ENCODE measurements at places on chromosomes 5 and 9.

DNA sequence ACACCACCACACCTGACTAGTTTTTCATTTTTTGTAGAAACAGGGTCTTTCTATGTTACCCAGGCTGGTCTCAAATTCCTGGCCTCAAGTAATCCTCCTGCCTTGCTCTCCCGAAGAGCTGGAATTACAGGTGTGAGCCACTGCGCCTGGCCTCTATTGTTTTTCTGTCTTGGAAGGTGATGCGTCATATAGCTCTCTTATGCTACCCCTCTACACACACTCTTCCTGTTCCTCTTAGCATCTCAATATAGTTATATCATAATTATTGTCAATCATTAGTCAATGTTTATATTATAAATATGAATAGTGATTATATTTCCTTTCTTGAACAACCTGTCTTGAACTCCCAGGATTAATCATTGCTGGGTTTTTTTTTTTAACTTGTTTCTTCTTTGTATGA lies 7.3 kb downstream of the PKD2L2 start:
- no peak for DNase-seq

DNA sequence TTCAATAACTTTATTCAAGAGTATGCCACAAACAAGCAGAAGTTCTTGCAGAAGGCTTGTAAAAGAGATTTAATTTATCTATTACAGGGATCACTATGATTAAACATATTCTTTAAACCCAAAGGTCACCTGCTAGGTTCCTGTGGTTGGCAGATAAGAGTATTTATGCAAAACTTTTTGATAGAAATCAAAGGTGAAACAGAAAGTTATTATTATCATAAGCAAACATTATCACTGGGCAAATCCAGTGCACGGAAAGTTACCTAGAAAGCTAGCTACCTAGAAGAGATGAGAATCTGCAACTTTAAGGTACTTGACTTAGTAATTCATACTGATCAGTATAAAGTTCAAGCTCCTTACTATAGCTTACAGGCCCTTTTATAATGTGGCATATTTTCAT lies 3.2 kb downstream of the STARD4 start:
- DNase-seq = no peak

- DNase-seq = peak; percentile 53
Observed at GRCh38 chr9:125700791-125701190, 6.2 kb downstream of the MAPKAP1 start.

GRCh38 chr9:109906766-109907382 lies 126.9 kb downstream of the PALM2AKAP2 start:
- DNase-seq = no peak

DNA sequence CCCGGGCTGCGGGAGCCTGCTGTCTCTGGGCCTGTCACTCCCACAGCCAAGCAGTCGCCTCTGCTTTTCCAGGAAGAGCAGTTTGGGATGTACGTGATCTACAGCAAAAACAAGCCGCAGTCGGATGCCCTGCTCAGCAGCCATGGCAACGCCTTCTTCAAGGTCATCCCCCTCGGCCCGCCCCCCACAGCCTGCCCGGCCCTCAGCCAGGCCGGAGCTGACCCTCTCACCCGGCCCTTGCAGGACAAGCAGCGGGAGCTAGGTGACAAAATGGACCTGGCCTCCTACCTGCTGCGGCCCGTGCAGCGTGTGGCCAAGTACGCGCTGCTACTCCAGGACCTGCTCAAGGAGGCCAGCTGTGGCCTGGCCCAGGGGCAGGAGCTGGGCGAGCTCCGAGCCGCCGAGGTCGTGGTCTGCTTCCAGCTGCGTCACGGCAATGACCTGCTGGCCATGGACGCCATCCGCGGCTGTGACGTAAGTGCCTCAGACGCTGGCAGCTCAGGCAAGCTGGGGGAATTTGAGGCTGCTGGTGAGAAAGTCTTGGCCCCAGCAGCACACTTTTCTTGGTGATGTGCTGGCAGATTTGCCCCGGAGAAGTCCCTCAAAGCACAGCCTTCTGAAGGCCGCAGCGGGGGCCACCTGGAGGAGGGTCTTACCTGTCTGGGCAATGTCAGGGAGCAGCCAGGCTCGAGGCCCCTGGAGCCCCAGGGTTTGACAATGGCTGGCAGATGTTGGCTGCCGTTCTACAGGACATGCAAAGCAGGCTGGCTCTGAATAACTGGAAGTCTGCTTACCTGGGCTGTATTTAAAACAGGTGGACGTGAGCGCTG lies 20.1 kb upstream of the LRRC14B start:
- DNase-seq = no peak

GRCh38 chr5:8521991-8522390 lies 653.0 kb downstream of the MTRR start:
- no peak for DNase-seq

GRCh38 chr5:126370796-126371718 lies 52.2 kb upstream of the GRAMD2B start:
- no peak for DNase-seq

GRCh38 chr5:137312011-137312410 lies 187.1 kb downstream of the SPOCK1 start:
- DNase-seq = no peak

- no peak for DNase-seq
Observed at GRCh38 chr5:180468732-180469585, 25.2 kb upstream of the CNOT6 start.

GRCh38 chr5:139636207-139636792 lies 11.8 kb upstream of the CXXC5 start:
- DNase-seq = peak; percentile 76

DNA sequence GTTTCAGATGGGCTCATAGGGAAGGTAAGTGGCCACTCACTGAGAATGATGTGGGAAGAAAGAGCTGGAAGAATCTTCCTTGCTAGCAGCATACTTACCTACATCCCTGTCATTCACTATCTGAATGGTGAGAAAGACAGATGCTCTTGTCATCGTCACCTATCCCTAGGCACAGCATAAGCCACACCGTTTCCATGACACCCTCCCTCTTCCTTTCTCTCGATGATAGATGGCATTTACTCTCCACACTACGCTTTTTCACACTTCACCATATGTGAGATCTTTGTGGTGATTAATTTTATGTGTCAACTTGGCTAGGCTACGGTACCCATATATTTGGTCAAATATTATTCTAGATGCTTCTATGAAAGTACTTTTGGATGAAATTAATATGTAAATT lies 44.4 kb upstream of the FER start:
- no peak for DNase-seq

DNA sequence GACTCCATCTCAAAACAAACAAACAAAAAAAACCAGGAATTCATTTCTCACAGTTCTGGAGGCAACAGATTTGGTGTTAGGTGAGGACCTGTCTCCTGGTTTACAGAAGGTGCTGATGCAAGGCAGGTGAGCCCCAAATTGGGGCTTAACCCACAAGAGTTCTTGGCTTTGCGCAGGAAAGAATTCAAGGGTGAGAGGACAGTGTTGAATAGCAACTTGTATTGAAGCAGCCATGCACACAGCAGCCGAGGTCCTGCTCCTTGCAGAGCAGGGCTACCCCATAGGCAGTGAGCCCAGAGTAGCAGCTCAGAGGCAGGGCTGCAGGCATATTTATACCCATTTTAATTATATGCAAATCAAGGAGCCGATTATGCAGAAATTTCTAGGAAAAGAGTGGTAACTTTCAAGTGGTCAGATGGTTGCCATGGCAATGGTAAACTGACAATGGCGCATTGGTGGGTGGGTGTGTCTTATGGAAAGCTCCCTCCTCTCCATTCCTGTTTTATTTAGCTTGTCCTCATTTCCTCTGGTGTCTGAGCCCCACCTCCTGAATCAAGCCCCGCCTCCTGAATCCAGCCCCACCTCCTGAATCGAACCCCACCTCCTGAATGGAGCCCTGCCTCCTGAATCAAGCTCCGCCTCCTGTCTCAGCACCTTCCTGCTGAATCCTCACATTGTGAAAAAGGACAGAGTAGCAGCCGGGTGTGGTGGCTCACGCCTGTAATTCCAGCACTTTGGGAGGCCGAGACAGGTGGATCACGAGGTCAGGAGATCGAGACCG lies 34.5 kb upstream of the COL5A1 start:
- peak; percentile 28 for DNase-seq

All from stimulated activated CD8-positive, alpha-beta memory T cell treated with anti-CD3 and anti-CD28 coated beads, Interleukin-4, amount 100 ng/mL, for 48 hours (primary cell).